D721Med (cell line): ENCODE measurements at places on chromosomes 4 and X.

DNA sequence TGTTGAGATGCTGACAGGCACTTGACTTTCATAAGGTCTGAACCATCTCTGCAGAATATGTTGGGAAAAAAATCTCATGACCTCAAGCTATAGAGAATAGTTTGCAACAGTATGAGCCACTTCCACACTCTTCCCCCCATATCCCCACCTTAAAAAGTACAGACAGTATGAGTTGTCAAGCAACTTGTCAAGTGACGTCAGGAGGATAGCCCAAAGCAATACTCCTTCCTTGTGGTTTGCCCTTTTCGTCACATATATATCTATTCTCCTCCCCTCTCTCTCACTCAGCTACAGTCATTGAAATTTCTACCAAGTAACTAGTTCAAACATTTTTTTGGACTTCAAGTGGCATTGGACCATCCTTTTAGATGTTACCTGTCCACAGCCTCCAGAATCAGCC, 67.7 kb downstream of the MCF2 start:
- no peak for DNase-seq

DNA sequence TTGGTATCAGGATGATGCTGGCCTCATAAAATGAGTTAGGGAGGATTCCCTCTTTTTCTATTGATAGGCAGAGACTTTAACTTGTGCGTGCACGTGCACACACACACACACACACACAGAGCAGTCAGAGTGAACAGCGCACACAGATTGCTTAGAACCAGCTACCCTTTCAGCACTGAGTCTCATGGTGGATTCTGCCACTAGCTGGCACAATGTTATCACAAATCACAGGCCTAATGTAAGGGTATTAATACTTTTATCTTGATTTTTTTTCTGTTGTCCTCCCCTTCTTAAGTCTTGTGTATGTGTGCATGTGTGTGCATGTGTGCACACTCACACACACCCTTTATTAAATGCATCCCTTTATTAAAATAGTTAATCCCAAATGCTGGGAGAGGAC, 53.2 kb downstream of the HADH start:
- DNase-seq: no peak

DNA sequence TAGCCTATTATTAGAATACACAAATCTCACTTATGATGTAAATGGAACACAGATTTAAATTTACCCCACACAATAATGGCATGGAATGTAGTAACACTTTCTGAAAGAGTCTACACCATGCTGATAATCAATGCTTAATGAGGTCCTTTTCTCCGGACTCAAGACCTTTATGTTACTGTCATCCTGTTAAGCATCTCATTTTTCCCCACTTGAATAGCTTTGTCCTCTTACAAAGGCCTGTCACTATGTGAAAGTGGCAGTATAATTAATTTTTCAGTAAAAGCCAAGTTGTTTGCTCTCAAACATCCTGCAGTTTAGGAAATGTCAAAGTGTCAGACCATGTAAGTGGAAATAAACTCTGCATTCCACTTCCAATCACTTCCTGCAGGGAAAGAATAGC, 96.4 kb downstream of the GPC3 start:
- no peak for DNase-seq

- no peak for DNase-seq
Observed at GRCh38 chr4:2408401-2408958, 10.0 kb downstream of the ZFYVE28 start.

GRCh38 chr4:58456727-58457384, 1346.7 kb upstream of the IGFBP7 start:
- no peak for DNase-seq

DNA sequence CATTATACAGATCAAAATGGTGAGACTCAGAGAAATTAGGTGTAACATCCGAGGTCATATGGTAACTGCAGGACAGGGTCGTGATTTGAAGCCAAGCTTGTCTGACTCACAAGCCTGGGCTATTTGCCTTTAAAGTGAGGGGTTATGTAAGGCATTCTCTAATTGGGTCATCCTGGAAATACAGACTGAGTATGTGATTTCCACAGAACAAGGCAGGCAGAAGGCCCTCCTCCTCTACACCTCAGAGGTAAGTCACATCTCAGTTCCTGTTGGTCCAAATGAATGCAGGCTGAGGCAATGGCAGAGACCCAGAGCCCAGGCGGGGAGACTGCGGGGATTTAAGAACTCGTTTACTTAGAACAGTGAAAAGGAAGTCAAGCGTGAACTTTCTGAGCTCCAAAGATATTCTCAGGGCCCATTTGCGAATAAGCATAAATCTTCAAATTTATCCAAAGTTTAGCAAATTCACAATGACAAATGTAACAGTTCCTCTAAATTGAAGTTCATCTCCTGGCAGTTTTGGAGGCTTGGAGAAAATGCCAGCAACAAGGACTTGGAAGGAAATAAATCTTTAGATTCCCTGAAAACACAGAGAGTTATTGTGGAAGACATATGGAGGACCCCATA, 153.3 kb downstream of the LDB2 start:
- no peak for DNase-seq

GRCh38 chr4:22802876-22803275, 110.1 kb downstream of the GBA3 start:
- DNase-seq: no peak

GRCh38 chr4:165450871-165451270, 72.1 kb downstream of the CPE start:
- DNase-seq: no peak

- DNase-seq: no peak
Observed at GRCh38 chr4:153950100-153950979, 161.5 kb upstream of the SFRP2 start.

GRCh38 chr4:30295652-30296051, 424.5 kb upstream of the PCDH7 start:
- no peak for DNase-seq

DNA sequence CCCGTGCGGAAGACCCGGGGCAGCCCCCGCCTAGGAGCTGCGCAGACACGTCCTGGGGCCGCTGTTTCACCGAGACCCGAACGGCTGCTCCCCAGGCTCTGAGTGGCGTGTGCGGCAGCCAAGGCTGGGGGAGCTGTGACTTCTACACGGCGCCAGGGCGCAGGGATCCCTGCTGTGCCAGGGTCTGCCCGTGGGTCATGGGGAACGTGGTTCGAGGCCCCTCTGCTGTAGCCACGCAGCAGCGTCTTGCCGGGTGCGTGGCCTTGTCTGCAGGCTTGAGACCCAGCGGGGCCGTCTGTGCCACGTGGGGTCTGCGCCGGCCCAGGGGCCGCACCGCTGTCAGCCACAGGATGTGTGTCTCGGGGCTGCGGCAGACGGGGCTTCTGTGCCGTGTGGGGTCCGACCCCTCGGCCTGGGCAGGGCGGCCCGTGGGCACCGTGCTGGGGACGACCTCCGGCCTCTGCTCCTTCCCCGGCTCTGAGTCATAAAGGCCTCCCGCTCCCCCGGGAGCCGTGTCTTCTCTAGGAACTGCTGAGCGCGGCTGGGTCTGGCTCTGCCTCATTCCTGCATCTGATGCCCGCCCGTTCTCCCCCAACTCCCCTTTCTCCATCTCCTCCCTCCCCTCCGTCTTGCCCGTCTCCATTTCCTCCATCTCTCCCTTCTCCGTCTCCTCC, 12.7 kb upstream of the GTPBP6 start:
- DNase-seq: no peak

DNA sequence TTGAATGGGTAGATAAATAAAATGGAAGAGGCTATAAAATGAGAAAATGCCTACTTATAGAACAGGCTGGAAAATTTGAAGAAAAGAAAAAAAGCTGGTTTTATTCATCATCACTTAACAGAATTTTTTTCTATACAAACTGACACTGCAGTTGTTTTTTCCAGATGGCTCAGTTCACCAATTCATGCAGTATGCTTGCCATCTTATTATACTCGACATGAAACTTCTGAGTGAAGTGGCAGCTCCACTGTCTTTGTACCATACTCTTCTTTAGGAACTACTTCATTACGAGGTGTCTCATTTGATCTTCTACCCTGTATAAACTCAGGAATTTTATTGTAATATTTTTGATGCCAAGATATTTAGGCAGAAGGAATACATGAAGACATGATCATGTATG, 153.0 kb downstream of the KDM6A start:
- no peak for DNase-seq

GRCh38 chrX:24380262-24381187, 20.1 kb downstream of the SUPT20HL1 start:
- DNase-seq: no peak

DNA sequence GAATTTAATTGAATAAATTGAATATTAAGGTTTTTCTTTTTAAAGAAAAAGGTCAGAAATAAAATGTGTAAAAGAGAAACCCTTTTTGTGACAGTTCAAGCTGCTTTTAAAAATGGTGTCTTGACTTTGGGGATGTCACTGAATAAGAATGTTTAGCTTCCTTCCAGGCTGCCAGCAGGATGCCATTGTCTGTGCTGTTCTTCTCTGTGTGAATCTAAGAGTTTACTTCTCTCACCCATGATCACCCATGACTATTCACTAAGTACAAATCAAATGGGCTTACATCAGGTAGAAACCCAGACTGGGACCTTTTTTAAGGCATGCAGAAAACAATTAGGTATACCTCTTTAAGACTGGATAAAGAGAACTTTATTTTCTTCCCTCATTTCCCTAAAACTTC, 115.3 kb downstream of the DACH2 start:
- DNase-seq: no peak

- DNase-seq: no peak
Observed at GRCh38 chrX:34300871-34301270, 168.8 kb upstream of the FAM47A start.

- no peak for DNase-seq
Observed at GRCh38 chr4:187010052-187010451, 286.4 kb upstream of the FAT1 start.

GRCh38 chr4:125838924-125839323, 524.2 kb downstream of the FAT4 start:
- no peak for DNase-seq

GRCh38 chr4:64385220-64385619, 24.0 kb downstream of the TECRL start:
- no peak for DNase-seq

DNA sequence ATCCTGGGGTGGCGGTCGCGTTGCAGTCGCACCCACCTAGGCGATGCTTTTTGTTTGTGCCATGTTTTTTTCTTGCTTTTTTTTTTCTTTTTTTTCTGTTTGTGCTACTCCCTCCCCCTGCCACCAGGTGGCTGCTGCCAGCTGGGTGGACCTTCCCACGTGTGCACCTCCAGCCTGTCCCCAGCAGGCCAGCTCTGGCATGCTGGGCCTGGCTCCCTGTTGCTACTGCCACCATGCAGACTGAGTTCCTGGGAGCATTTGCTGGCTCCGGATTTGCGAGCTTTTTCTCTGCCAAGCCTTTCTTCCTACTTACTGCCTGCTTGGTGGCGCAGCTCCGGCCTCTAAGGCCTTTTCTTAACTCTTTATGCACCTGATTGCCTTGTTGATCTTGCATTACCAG, 161.2 kb upstream of the WDFY3 start:
- DNase-seq: no peak

- DNase-seq: no peak
Observed at GRCh38 chr4:140736669-140737343, 19.4 kb downstream of the TBC1D9 start.

- no peak for DNase-seq
Observed at GRCh38 chr4:124118061-124118460, 594.5 kb downstream of the ANKRD50 start.

- no peak for DNase-seq
Observed at GRCh38 chr4:18937080-18937479, 915.5 kb upstream of the LCORL start.

- DNase-seq: no peak
Observed at GRCh38 chr4:132001542-132001941, 1147.6 kb upstream of the PCDH10 start.

GRCh38 chr4:48247142-48247877, 22.3 kb downstream of the TEC start:
- DNase-seq: no peak

- no peak for DNase-seq
Observed at GRCh38 chr4:86319390-86319789, 40.5 kb downstream of the MAPK10 start.

DNA sequence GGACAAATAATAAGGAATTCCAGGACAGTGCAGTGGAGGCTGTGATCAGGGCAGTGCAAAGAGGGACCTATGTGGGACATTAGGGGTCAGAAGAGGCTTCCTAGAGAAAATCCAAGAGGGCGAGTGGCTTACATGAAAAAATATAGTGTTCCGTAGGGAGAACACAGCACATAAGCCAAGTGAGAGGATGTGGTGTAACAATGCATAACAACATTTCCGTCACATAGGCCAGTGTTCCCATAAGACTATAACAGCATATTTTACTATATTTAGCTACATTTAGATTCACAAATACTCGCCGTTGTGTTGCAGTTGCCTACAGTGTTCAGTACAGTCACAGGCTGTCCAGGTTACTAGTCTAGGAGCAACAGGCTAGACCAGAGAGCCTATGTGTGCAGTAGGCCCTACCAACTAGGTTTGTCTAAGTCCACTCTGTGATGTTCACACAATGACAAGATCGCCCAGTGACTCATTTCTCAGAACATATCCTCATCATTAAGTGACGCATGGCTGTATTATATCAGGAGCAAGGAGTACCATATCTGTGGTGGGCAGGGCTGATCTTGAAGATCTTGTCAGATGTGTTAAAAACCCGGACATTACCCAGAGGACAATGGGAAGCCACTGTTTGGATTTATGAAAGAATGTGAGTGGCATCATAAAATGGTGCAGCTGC, 74.0 kb upstream of the TBL1X start:
- no peak for DNase-seq

DNA sequence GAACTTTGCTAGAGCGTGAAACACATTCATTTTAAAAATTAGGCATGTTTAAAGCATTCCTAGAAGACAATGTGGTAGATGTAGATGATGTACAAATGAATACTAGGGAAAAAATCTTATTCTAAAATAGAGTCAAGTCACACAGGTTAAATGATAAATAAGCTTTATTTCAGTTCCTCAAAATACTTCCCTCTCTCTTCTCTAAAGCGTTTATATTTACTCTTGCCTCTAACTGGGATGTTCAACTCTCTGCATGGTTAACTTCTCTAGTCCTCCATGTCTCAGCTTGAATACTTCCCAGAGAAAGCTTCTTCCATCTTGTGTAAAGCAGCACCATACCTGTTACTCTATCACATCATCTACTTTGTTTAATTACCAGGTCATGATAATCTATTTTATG, 30.9 kb upstream of the GLRA3 start:
- DNase-seq: no peak

GRCh38 chr4:41285864-41286235, 29.1 kb downstream of the UCHL1 start:
- DNase-seq: no peak

DNA sequence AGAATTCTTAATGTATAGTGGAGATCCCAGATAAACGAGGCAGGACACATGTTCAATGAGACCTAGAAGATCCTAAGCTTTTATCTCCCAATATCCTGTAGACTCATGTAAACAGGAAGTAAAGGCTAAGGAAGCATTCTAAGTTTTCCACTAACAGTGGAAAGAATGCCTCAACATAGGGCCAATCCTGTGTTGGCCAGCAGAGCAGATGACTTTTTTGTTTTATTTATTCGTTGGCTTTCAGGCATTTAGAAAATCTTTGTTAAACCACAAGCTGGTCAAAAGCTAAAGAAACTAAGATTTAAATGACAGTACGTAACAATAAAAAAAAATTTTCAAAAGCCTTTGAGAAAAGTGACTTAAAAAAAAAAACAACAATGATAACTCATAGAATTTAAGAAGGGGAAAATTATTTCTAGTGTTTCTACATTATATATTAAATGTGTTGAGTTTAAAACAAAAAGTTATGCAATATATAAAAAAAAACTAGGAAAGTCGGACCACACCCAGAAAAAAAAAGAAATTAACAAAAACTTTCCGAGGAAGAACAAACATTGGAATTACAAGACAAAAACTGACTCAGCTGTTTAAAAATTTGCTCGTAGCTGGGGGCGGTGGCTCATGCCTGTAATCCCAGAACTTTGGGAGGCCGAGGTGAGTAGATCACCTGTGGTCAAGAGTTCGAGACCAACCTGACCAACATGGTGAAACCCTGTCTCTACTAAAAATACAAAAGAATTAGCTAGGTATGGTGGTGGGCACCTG, 759.3 kb downstream of the FSTL5 start:
- DNase-seq: no peak
